GM23338 (cell line): ENCODE measurements at places on chromosomes 7 and 10. TPM values are rescaled to one million over a fixed set of nuclear protein-coding genes. Genes with fewer than 3 reads are reported as not detected.

DNA sequence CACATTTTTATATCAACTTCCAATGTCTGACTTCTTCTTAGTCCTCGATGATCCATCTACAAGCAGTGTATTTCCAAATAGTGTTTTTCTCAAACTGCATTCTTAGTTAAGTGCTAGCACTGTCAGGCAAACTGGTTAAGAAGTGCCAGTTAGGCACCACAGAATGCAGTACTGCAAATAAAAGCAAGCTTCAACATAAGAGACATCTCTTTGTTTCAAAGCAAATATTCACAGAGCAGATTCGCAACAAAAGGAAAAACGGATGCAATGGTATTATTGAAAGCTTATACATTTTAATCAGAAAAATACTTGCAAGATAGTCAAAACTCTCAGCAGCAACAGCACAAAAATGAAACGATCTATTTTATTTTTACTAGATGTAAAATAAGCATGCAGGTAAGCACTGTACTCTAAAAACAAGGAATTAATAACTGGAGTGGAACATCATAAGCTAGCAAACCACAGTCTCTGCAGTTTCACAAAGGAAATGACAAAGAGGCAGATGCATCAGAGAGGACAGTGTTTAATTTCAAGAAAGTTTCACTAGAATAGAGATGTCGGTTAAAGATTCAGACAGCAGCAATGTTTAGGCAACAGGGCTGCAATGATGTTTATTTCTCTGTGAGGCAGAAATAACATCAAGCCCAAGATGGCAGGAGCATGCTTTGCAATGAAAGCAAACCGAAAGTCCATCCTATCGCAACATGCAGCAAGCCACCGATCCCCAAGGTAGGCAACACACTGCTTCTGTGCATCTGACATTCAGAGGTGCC, 82.0 kb downstream of the FGFR2 start:
- DNase-seq: no peak

- no peak for DNase-seq
Observed at GRCh38 chr10:45550903-45551786, 121.4 kb downstream of the ZFAND4 start.

GRCh38 chr7:117666031-117666430, 186.2 kb downstream of the CFTR start:
- no peak for DNase-seq

GRCh38 chr10:3784510-3785250, at the start of gene KLF6:
TSS of gene KLF6 (minus strand) at chr10:3785209. CDS start at chr10:3785014, 195 bp downstream.
- peak; percentile 37 for DNase-seq

Gene RELN
- total RNA-seq: 0.19 and 0.76 TPM in 2 replicates
